ENCODE measurements at places on chromosomes 7 and 10.

DNA sequence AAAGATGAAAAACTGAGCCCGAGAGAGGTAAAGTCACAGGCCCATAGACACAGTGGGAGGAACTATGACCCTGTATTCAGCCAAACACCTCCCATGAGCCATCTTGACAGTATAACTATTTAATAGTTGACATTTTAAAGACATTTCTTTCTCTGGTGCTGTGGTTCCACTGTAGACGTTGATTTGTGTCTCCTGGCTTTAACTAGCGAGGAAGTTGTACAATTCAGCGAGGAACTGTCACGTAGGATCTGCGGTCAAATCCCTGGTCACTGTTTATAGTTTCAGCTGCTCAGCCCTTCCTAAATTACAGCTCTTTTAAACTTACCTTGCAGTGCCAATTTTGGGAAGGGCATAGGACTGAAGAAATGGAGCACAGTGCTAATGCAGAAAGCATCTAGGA is 7.1 kb upstream of the CELF2 start:
- no peak for DNase-seq

GRCh38 chr10:3265088-3265487 is 92.5 kb upstream of the PITRM1 start:
- DNase-seq = no peak

DNA sequence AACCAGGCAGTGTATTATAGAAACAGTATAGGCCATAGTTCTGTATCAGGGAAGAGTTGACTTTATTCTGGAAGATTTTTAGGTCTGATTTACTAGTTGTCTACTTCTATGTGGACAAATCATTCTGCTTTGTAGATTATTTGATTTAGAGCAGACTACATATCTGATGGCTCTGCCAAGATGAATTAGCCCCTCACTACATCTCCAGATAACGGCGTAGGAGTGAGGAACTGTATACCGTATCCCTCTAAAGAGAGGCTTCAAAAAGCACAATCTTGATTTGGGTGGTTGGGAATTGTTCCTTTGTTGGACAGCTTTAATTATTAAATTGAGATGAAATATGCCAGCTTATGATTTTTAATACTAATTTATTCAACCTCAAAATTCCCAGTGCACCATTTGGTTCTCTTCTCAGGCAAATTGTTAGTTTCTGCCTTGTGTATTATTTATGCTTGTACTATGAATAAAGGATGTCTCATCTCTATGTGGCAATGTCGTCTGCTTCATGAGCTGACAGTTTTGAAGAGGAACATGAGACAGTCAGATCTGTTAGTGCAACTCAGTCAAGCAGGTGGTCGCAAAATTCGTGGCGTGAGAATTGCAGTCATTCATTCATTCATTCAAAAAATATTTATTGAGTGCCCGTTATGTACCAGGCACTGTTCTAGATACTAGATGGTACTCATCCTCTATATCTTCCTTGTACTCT is 422.8 kb downstream of the EXOC4 start:
- DNase-seq = no peak

DNA sequence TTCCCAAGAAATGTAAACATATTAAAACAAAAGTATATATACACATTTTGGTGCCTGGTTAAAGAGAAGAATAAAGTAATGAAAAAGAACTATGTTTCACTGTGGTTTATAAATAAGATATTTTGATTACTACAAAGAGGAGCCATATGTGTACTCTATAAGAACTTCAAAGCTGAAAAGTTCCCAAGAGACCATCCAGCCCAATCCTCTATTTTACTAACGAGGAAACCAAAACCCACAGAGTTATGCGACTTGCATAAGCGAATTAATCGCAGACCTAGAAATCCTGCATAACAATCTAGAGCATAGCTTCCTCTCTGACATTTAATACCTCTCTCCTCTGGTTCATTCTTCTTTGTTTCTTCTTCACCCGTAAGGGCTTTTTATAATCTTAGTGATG is 937.1 kb downstream of the CNTNAP2 start:
- no peak for DNase-seq

GRCh38 chr7:118449797-118450567 is 225.5 kb downstream of the ANKRD7 start:
- DNase-seq = no peak

DNA sequence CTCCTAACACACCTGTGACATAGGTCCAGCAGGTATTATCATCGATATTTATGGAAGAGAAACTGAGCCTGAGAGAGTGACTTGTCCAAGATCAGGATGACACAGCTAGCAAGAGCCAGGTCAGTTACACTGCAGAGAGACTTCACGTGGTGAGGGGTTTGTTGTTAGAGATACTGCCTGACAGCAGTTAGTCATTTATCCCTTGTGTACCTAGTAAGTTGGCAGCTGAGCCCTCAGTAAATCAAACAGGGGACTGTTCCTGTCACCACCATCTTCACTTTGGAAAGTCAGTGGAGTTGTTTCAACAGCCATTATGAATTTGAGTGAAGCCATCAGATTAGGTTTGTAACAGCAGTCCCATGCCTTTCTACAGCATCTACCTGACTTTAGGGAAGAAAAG is 87.5 kb upstream of the GATA3 start:
- no peak for DNase-seq

GRCh38 chr7:113936535-113936934 is 17.7 kb upstream of the PPP1R3A start:
- DNase-seq = no peak

GRCh38 chr10:69756279-69756678 is 45.4 kb upstream of the COL13A1 start:
- DNase-seq = no peak

- DNase-seq = no peak
These were observed 948 bp downstream of the ZNF138 start for GRCh38 chr7:64795176-64795575.

GRCh38 chr7:159149488-159149887 is 4.8 kb upstream of the VIPR2 start:
- DNase-seq = no peak

- no peak for DNase-seq
These were observed 71.4 kb downstream of the WDR37 start for GRCh38 chr10:1127629-1128028.

- no peak for DNase-seq
These were observed 629.1 kb downstream of the SORCS1 start for GRCh38 chr10:106535304-106535953.

GRCh38 chr7:100088621-100089457 is at the start of gene COPS6:
TSS of gene COPS6 (plus strand) at chr7:100088969. CDS start at chr7:100088991, 22 bp downstream.
- no peak for DNase-seq

DNA sequence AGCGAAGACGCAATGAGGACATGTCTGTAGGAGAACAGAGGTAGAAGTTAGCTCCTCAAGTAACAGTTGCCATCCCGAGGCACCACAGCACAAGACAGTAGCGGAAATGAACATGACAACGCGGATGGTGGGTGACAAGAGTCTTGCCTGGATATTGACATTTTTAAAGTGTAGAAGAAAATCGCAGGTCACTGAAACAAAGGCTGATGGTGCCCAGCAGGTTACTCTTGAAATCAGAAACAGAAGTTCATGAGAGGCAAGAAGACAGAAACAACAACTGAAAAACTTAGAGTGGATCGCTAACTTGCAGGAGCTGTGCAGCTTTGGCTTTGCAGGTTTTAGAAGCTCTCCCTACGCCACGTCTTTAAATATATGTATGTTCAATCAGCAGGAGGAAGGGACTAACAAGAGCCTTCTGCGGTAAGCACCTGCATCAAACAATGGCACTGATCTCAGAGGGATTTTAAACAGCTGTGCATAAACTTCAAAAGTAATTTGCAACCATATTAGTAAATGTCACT is 1.8 kb downstream of the PRKCQ start:
- no peak for DNase-seq

GRCh38 chr7:47501406-47501805 is 80.5 kb downstream of the TNS3 start:
- no peak for DNase-seq

DNA sequence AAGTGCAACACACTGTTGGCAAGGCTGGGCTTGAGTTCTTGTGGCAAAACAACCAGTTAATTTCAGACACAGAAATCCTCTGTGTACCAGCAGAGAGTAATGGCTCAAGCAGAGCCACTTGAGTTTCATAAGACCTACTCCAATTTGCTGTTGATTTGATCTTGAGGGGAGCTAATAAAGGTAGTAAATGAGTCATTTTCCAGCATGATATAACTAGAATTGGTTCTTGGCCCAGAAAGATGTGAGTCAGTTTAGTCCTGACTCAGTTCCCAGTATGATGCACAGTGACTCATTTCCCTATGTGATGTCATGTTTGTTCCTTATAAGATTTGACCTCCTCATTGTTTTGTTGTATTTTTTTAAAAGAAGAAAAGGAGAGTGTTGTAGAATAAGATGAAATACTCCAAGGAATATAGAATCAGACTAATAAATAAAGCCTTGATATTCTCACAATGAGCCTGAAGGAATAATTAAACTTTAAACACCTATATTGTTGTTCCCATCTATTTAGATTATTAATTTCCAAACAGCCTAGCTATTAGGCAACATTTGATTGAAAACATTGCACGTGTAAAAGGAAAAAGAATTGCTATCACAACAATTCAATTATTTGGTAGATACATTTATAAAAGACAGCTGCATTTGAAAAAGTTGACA is 186.2 kb downstream of the REEP3 start:
- DNase-seq = no peak

GRCh38 chr7:55018361-55019190 is at the start of gene EGFR:
TSS of gene EGFR (plus strand) at chr7:55019017. CDS start at chr7:55019278, 261 bp downstream.
- DNase-seq = no peak

- no peak for DNase-seq
These were observed 8.3 kb downstream of the MDFIC start for GRCh38 chr7:114930107-114930661.

DNA sequence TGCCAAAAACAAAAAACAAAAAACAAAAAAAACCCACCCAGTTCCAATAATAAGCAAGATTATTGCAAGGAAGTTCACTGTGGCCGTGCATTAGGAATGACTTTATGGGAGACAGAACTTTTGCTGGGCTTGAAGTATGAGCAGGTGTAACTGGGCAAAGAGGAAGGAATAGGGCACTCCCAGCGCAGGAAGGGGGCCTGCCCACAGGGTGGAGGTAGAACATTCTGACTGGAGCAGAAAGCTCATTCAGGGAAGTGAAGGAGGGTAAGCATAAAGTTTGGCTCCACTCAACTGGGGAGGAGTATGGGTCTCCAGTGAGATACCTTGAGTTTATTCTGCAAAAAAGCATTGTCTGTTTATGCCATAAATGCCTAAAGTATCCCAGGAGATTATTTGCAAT is 42.1 kb upstream of the WIPF3 start:
- DNase-seq = no peak

GRCh38 chr10:125257521-125258108 is 97.3 kb upstream of the CTBP2 start:
- no peak for DNase-seq

DNA sequence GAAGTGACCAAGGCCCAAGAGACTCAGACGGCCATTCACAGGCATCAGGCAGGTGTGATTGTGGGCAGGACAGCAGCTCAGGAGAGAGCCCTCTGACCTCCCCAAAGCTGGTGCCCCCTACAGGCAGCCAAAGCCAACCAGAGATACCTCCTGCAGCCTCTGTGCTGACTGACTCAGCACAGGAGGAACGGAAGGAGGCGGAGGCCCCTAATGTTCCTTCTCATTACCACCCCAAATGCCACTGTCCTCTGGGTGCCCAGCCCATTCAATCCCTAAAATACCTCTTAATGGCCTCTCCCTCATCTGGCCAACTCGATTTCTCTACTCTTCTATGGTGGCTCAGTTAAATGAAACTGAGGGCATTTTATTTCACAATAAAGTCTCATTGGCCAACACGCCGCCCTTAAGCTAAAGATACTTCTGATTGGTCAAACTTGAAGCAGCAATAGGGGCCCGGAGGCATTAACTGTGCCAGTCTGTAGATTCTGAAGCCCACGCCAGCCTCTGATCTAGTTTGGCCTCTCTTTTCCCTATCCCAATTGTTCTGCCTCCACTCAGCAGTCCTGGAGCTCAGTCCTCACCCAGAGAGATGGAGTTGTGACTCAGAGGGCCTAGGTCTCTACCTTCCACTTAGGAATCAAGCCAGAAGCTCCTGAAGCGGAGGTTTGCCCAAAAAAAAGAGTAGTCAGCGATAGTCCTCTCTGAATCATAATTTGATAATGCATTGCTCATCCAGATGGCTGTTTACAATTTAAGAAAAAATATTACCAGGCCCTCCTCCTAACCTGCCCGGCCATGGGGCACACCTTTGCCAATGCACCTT is 1.2 kb downstream of the CYREN start:
- no peak for DNase-seq

GRCh38 chr7:151339651-151340382 is 1.8 kb upstream of the NUB1 start:
- DNase-seq = no peak

- no peak for DNase-seq
These were observed 60.8 kb upstream of the NAMPT start for GRCh38 chr7:106345421-106346166.

DNA sequence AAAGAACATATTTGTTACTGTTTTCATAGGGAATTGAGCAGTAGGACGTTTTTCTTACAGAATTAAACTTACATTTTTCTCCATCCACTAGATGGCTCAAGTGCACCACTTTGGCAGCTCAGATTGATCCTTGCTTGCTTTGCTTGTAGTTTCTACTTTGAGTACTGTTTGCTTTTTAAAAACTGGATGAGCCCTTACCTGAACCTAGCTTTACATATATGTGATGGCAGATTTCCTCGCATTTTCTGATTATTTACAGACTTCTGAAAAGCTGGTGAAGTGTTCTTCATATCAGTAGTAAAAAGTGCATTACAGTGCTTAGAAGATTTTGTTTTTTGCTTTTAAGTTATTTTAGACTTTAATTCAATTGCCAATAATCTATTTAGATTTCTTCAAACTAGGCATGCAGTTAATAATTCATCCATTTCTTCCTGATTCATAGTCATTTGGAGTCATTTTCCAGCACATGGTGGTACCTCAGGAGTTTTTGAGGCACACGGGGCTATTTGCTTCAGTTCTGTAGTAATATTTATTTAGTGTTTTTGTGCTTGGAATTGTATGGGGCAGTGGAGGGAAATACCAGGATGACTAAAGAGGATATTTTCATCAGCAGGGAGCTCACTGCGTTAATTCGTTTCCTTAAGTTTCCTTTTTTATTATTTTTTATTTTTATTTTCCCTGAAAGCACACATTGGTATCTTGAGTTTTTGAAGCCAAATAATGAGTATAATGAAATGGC is 57.3 kb downstream of the MAPK8 start:
- DNase-seq = no peak

DNA sequence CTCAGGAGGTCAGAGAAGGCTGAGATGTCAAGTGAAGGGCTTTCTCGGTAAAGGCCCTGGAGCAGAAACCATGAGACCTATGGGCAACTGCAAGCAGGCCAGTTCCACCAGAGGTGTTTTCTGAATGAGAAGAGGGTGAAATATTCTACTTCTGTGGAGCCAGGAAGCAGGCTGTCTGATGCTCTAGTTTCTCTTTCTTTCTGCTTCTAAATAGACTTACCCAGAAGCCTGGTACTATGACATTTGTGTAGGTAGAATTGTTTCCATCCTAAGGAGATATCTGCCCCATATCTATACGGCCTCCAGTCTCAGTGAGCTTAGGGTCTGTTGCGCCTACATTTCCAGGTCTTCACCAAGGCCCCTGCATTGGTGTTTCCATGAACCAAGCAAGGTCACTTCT is 73.4 kb upstream of the CC2D2B start:
- DNase-seq = no peak

All from right renal cortex interstitium (tissue), 3 donors.